ENCODE measurements at places on chromosomes 3 and 15.

GRCh38 chr15:55619783-55620182 lies 31.6 kb upstream of the PYGO1 start:
- DNase-seq, result no peak

- peak; percentile 23 for DNase-seq
These were observed 292.3 kb downstream of the TIGIT start for GRCh38 chr3:114586119-114586518.

- DNase-seq, result no peak
These were observed 183.3 kb downstream of the SATB1 start for GRCh38 chr3:18241837-18242236.

DNA sequence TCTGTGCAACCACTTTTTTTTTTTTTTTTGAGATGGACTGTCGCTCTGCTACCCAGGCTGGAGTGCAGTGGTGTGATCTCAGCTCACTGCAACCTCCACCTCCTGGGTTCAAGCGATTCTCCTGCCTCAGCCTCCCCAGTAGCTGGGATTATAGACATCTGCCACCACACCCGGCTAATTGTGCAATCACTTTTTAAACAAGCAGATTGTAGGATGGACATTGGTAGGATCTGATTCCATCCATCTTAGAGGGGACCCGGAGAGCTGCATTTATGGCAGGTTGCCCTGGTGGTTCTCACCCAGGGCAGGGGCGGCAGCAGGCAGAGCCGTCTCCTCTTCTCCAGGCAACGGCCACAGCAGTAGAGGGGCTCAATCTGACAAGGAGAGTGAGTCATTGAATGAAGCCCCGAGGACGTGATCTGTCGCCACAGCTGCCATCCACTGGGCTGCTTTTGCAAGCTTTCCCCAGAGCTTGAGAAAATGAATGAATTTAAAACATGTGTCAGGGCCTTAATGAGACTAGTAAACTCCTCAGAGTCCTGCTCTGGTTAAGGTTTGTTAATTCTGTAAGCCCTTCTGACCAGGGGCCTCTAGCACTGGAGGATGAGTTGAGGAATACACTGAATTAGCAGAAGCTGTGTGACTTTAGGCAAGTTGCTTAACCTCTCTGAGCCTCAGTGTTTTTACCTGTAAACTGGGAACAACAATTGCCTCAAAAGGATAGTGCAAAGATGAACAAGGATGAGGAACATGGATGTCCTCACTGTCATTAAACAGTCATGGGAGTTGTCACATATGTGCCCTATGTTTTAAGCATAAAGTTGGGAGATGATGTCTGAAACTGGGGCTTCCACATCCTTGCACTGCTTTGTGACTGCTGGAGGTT lies 129.1 kb downstream of the ASB7 start:
- peak; percentile 47 for DNase-seq

- DNase-seq, result no peak
These were observed 55.5 kb downstream of the MYZAP start for GRCh38 chr15:57647071-57647790.

GRCh38 chr3:160779040-160779439 lies 23.0 kb downstream of the PPM1L start:
- DNase-seq, result no peak

DNA sequence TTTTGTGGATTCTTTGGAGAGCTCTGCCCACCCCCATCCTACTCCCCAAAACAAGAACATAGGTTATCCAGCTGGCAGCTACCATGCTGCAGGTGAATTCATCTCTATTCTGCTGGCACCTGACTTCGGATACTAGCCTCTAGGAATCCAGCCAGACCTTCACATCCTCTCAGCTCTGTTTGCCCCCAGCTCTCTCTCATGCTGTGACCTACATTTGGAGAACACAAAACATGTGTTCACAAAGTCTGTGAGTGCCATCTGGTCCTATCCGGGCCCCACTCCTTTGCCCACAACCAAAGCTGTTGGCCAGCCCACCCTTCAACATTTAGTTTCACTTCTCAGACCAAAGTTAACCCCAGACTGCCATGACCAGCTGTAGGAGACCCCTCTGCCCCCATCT lies 89.4 kb upstream of the C3orf80 start:
- no peak for DNase-seq

- peak; percentile 47 for DNase-seq
These were observed 37.2 kb upstream of the DENND4A start for GRCh38 chr15:65829130-65829764.
